CD4-positive, alpha-beta T cell (primary cell): ENCODE measurements at places on chromosomes 2 and 18. TPM values are rescaled to one million over a fixed set of nuclear protein-coding genes. Genes with fewer than 3 reads are reported as not detected.

The MYOM1 gene
- total RNA-seq: 0.74 TPM

The COBLL1 gene
- total RNA-seq: 0.53 TPM

The GPR155 gene
- 8.3 TPM for total RNA-seq

The ACVR1 gene
- total RNA-seq: 16.7 TPM

The PDE1A gene
- total RNA-seq: not detected

DNA sequence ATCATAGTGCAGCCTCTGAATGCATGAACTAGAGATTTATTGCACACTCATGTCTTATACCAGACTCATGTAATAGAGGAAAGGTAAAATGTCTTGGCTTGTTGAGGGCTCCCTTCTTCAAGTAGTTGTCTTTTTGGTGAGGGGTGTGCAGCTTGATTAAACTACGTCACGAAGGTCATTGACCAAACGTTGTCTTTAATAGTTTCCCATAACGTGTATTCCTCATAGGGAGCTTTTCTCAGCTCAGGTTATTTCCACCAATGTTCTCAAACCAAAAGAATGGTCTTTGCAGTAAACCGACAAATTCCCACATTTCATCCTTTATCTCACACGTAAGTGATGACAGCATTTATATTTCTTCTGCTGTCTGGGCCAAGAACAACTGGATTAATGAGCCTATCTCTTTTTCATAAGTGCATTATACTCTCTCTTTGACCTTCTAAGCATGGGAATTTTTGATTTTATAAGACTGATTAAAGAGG lies 547.7 kb upstream of the ZEB2 start:
- H3K27me3 ChIP-seq: no peaks in the 10 kb centered on the region
- no peaks in the 10 kb centered on the region for H3K4me1 ChIP-seq

DNA sequence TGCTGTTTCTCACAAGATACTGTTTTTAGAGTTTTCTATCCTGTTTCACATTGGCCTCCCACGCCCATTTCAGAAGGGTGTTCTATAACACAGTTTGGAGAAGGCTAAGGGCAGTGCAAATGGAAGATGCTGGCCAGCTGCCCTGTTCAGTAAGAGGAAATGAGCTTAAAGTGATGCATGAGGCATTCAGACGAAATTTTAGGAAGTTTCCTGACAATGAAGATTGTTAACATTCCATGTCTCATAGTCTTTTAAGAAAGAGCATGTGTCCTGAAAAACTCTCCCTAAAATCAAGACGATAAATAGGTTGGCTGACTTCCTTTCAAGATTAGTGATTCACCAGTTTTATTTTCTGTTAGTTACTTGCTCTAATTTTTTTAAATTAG lies 484.2 kb upstream of the NRP2 start:
- no peak overlapping the region for H3K4me3 ChIP-seq
- H3K36me3 ChIP-seq: no peaks in the 10 kb centered on the region
- no peaks in the 10 kb centered on the region for H3K27me3 ChIP-seq

DNA sequence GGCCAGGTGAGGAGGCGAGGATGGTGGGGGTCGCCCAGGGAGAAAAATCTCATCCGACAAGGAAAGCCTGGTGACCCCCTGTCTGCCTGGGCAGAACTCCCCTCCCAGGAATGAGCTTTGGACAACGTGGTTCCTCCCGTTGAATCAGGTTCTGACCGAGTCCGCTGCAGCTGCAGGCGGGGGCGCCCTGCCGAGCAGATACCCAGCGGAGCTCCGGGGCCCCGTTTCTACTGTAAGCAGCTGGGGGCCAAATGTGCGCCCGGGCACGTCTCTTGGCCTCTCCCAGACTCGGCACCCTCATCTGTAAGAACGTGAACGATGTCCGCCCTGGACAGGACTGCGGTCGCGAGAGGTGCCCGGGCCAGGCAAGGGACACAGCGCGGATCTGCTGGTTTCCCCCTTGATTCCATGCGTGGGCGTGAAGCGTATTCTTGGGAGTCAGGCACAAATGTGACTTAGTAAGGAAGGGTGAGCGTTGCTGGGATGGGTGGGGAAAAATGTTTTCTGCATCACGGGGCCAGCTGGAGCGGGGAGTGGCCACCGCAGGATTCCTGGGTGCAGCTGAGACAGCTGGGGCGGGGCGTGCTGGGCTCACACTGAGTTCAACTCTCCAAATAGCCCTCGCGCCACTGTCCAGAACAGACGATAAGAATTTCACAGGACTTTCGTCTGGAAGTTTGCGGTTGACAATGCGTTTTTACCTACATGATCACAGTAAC lies 20.2 kb upstream of the TUBB6 start:
- H3K4me1 ChIP-seq: peaks cover 9% of the 10 kb centered on the region
- no peak for DNase-seq
- H3K27ac ChIP-seq: no peak overlapping the region
- H3K4me3 ChIP-seq: no peak overlapping the region
- H3K36me3 ChIP-seq: no peaks in the 10 kb centered on the region

DNA sequence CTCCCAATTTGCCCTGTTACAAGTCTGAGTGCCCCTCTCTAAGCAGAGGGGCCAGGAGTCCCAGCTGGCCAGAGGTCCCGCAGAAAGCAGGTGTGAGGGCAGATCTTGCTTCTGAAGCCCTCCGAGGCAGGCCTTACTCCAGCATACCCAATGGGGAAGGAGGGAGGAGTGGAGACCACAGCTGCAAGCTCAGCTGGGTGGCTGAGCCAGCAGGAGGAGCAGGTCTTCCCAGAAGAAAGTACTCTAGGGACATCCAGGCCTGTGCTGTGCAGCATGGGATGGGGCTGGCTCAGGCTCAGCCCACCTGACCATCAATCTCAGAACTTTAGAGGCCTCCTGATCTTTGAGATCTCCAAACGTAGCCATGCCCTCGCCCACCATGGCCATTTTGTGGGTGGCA lies 31.3 kb downstream of the PLB1 start:
- no peak overlapping the region for H3K4me3 ChIP-seq
- no peak for DNase-seq
- H3K27me3 ChIP-seq: peaks cover 8% of the 10 kb centered on the region
- H3K27ac ChIP-seq: no peak overlapping the region

- H3K4me1 ChIP-seq: no peaks in the 10 kb centered on the region
- no peak overlapping the region for H3K4me3 ChIP-seq
- H3K36me3 ChIP-seq: no peaks in the 10 kb centered on the region
- H3K27me3 ChIP-seq: no peaks in the 10 kb centered on the region
Measured at GRCh38 chr2:142710336-142710735, 167.1 kb upstream of the KYNU start.

DNA sequence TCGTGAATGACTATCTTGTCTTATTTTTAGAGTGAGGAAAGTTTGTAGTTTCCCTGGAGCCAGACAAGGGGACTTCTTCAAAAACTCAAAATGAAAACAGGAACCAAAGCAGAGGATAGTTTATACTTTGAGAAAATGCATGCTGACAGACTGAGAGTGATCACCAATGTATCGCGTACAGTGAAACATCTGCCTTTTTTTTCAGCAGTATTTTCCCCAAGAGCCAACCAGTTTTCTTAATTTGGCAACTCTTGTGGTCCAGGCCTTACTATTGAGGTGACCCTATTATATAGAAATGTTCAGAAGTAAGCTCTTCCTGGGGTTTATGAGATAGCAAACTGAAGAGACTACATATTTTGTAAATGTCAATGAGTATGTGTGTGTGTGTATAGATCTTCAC lies 153.7 kb upstream of the VRK2 start:
- no peaks in the 10 kb centered on the region for H3K4me1 ChIP-seq
- no peak for DNase-seq
- H3K36me3 ChIP-seq: no peaks in the 10 kb centered on the region
- no peak overlapping the region for H3K4me3 ChIP-seq
- no peaks in the 10 kb centered on the region for H3K27me3 ChIP-seq
- H3K27ac ChIP-seq: no peak overlapping the region

DNA sequence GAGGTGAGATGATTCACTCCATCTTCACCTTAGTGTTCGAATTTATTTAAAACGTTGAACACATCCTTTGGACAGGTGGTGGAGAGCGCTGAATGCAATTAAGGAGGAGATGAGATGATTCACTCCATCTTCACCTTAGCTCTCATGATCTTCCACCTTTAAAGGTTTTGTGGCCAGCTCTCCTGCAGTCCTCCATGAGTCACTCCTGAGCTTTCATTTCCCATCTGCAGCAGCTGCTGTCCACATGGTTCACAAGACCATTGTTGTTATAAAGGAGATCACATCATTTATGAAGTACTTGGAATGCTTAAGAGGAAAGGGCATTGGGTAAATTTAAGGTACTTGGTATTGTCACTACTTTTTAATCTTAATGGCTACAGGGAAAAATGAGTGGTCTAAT lies 298.5 kb downstream of the PAX3 start:
- no peak overlapping the region for H3K4me3 ChIP-seq
- no peaks in the 10 kb centered on the region for H3K36me3 ChIP-seq
- H3K4me1 ChIP-seq: no peaks in the 10 kb centered on the region
- DNase-seq: no peak
- H3K27me3 ChIP-seq: no peaks in the 10 kb centered on the region

GRCh38 chr2:171910494-171910893 lies 11.8 kb upstream of the HAT1 start:
- H3K27me3 ChIP-seq: no peaks in the 10 kb centered on the region
- no peak for DNase-seq
- H3K36me3 ChIP-seq: no peaks in the 10 kb centered on the region
- no peak overlapping the region for H3K4me3 ChIP-seq

GRCh38 chr2:56132138-56132537 lies 51.7 kb upstream of the CCDC85A start:
- DNase-seq: no peak
- no peaks in the 10 kb centered on the region for H3K4me1 ChIP-seq
- H3K27me3 ChIP-seq: no peaks in the 10 kb centered on the region

DNA sequence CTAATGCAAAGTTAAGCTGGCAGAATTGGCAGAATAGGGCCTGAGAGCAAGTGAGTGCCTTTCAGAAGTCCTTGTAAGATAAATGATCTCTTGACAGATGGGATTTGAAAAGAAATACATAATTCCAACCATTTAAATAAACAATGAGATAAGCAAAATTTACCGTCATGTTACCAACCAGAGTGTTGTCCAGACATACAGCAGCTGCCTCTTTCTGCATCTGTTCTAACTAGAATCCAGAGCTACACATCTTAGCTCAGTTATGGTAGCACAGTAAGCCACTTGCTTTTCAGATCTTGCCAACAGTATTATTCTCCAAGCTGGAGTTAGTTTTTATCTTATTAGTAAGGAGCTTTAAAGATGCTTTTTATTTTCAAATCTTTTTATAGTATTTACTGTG lies 179.6 kb downstream of the BARD1 start:
- no peak overlapping the region for H3K4me3 ChIP-seq
- H3K36me3 ChIP-seq: no peaks in the 10 kb centered on the region
- no peak for DNase-seq
- H3K27ac ChIP-seq: no peak overlapping the region
- no peaks in the 10 kb centered on the region for H3K27me3 ChIP-seq

GRCh38 chr2:119958670-119959268 lies 54.1 kb upstream of the EPB41L5 start:
- H3K27me3 ChIP-seq: no peaks in the 10 kb centered on the region
- H3K36me3 ChIP-seq: peaks cover 88% of the 10 kb centered on the region
- H3K27ac ChIP-seq: no peak overlapping the region
- H3K4me3 ChIP-seq: no peak overlapping the region
- no peaks in the 10 kb centered on the region for H3K4me1 ChIP-seq
- DNase-seq: no peak

DNA sequence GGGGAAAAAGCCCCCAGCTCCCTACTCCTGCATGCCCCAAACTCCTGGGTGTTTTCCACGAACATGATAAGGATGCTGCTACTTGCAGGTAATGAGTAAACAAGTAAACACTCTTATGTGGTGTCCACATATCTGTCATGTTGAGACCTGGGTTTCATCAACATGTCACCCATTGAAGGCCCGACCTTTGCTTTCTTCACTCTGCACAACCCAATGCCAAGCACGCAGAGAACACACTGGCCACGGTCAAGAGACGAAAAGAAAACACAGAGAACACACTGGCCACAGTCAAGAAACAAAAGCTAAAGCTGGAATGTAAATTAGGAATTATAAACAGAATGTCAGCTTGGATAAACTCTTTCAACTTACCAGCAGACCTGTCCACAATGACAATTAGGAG lies 143.1 kb downstream of the TTC32 start:
- H3K27ac ChIP-seq: no peak overlapping the region
- H3K4me3 ChIP-seq: no peak overlapping the region
- no peaks in the 10 kb centered on the region for H3K27me3 ChIP-seq
- no peaks in the 10 kb centered on the region for H3K36me3 ChIP-seq
- no peaks in the 10 kb centered on the region for H3K4me1 ChIP-seq
- DNase-seq: no peak

- no peak for DNase-seq
- peaks cover 14% of the 10 kb centered on the region for H3K4me1 ChIP-seq
- H3K4me3 ChIP-seq: no peak overlapping the region
- no peaks in the 10 kb centered on the region for H3K36me3 ChIP-seq
- no peaks in the 10 kb centered on the region for H3K27me3 ChIP-seq
Measured at GRCh38 chr2:120262150-120262549, 9.5 kb downstream of the RALB start.

GRCh38 chr2:102755284-102755683 lies 6.5 kb upstream of the TMEM182 start:
- no peaks in the 10 kb centered on the region for H3K36me3 ChIP-seq
- DNase-seq: no peak
- H3K4me1 ChIP-seq: no peaks in the 10 kb centered on the region

DNA sequence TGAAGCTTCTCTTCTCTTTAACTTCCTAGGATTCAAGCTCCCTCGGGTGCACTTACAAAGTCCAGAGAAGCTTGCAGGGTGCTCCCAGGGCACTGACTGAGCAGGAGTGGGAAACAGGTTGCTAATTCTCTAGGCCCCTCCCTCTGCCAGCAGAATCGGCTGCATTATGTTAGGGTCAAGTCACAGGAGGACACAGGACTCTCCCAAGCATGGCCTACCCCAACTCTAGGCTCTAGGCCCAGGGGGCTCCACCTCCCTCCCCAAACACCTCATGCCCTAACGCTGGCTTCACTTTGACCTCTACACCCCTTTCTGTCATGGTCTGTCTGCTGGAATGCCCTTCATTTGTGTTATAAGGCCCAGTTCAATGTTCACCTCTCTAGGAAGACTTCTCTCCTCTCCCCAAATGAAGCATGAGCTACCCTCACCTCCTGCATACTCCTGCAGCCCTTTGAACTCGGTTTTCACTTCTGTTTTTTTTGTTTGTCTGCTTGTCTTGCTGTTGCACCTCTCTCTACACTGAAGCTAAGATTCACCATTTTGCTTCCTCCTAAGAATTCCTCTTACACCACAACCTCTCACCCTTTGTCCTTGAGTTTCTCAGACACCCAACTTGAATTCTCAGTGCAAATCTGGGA lies 521.8 kb upstream of the ID2 start:
- DNase-seq: no peak
- no peak overlapping the region for H3K4me3 ChIP-seq
- no peaks in the 10 kb centered on the region for H3K4me1 ChIP-seq
- no peaks in the 10 kb centered on the region for H3K36me3 ChIP-seq
- no peaks in the 10 kb centered on the region for H3K27me3 ChIP-seq

DNA sequence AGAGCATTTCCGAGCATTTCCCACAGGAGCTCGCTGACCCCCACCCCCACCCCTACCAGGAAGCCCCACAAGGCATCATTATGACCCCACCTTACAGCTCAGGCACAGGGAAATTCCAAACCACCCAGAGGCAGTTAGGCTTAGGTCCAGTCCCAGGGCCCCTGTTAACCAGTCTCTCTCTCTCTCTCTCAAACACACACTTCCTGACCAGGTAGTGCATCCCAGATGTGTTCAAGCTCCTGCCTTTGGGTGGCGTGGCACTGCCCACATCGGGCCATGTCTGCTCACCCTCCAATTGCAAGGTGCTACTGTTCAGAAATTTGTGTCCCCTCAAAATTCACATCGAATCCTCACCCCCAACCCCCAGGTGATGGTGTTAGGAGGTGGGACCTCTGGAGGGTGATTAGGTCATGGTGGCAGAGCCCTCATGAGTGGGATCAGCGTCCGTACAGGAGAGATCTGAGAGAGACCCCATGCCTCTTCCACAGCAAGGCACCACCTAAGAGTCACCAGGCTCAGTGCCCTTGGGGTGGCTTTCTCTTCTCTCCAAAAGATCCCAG lies 8.8 kb downstream of the COPS9 start:
- peaks cover 40% of the 10 kb centered on the region for H3K36me3 ChIP-seq
- H3K4me1 ChIP-seq: no peaks in the 10 kb centered on the region
- H3K4me3 ChIP-seq: no peak overlapping the region
- no peaks in the 10 kb centered on the region for H3K27me3 ChIP-seq
- no peak overlapping the region for H3K27ac ChIP-seq
